ENCODE measurements at places on chromosomes 1 and 21. TPM values are rescaled to one million over a fixed set of nuclear protein-coding genes. Genes with fewer than 3 reads are reported as not detected.

DNA sequence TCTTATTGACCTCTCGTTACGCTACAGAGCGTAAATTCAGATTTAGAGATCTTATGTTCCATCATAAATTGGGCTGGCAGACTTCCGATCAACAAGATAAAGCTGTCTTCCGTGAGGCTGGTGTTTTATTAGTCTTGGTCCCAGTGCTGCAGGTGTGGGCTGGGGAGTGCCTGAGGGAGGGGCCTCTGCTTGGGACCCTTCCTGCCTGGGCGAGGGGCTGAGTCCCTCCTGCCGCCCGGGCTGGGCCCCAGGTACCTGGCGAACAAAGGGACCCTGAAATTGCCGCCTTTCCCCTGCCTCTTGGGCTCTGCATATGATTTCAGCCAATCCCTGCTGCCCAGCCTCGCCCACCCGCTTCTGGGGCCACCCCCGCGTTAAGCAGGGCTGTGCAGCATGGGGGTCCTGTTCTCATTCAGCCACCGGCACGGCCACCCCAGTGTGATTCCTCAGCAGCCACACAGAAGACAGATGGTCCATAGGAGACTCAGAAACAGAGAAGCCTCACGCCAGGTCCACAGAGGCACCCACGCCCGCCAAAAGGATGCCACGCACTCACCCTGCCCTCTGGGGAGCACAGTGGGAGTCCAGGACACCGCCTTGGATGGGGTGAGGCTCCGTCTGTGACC is 6.1 kb upstream of the SAMD11 start:
- no peak overlapping the region for H3K4me3 ChIP-seq
- H3K36me3 ChIP-seq = no peaks in the 10 kb centered on the region
- peaks cover 68% of the 10 kb centered on the region for H3K27me3 ChIP-seq
- H3K27ac ChIP-seq = no peak overlapping the region
- H3K4me1 ChIP-seq = peaks cover 13% of the 10 kb centered on the region
- DNase-seq = no peak

- no peak overlapping the region for H3K4me3 ChIP-seq
- H3K27me3 ChIP-seq = peaks cover 16% of the 10 kb centered on the region
- no peak for DNase-seq
Observed at GRCh38 chr1:76938304-76938703, 71.0 kb downstream of the ST6GALNAC5 start.

DNA sequence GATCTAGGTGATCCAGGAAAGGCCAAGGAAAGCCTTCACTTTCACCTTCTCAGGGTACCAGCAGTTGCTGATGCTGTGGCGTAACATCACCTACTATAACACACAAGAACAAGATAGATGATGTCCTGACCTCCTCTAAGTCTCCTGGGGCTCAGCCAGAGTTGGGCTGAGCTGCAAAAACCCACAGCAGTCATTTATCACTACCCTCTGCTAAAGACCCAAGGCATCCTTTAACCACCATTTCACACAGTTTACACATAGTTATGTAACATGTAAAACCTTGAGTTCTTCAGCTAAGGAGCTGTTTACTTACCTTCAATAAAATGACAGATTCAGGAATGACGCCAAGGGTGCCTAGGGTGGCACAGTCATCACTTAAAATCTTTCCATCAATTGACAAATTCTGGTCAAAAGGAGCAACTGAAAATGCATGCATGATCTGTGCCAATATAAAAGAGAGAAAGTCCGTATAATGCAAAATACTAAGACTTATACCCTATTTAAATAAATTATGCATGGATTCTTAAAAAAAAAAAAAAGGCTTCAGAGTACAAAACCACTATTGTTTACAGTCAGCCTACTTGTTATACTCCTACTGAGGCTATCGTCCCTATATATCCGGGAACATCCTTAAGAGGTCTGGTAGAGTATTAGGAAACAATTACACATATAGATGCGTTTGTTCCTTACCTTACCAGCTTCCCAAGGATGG is 20.7 kb upstream of the RAP1GAP start:
- H3K4me3 ChIP-seq = no peak overlapping the region
- H3K36me3 ChIP-seq = peaks cover 10% of the 10 kb centered on the region
- H3K27ac ChIP-seq = no peak overlapping the region
- no peaks in the 10 kb centered on the region for H3K4me1 ChIP-seq

DNA sequence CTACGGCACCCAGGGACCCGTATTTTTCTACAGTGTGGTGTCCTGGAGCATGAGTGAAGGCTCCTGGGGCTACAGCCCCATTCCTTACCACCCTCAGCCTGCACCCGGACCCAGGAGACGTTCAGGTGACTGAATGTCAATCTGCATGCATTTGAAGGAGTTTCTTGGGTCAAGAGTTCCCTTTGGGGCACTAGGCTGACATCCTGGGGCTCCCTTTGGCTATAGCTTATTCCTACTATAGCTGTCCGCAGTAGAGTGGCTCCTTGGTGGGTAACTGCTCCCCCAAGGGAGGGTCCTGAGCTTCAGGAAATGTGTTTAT is 19.9 kb upstream of the LRRN2 start:
- peaks cover 2% of the 10 kb centered on the region for H3K36me3 ChIP-seq
- no peak overlapping the region for H3K27ac ChIP-seq
- peaks cover 4% of the 10 kb centered on the region for H3K4me1 ChIP-seq
- H3K27me3 ChIP-seq = peaks cover 54% of the 10 kb centered on the region
- no peak overlapping the region for H3K4me3 ChIP-seq
- no peak for DNase-seq

GRCh38 chr1:236998546-236998945 is 5.7 kb downstream of the MT1HL1 start:
- H3K36me3 ChIP-seq = no peaks in the 10 kb centered on the region
- H3K4me3 ChIP-seq = no peak overlapping the region
- DNase-seq = no peak
- no peaks in the 10 kb centered on the region for H3K4me1 ChIP-seq
- peaks cover 41% of the 10 kb centered on the region for H3K27me3 ChIP-seq

GRCh38 chr1:212188599-212189351 is 96.4 kb upstream of the PPP2R5A start:
- peak overlapping the region; percentile 51 for H3K27ac ChIP-seq
- H3K27me3 ChIP-seq = no peaks in the 10 kb centered on the region
- peaks cover 21% of the 10 kb centered on the region for H3K4me1 ChIP-seq
- DNase-seq = no peak
- H3K4me3 ChIP-seq = no peak overlapping the region

GRCh38 chr1:28835237-28835650 is 23.3 kb downstream of the OPRD1 start:
- peaks cover 6% of the 10 kb centered on the region for H3K36me3 ChIP-seq
- no peak for DNase-seq
- peaks cover 2% of the 10 kb centered on the region for H3K4me1 ChIP-seq
- H3K4me3 ChIP-seq = no peak overlapping the region

- no peak for DNase-seq
- H3K27me3 ChIP-seq = peaks cover 9% of the 10 kb centered on the region
- H3K4me1 ChIP-seq = peaks cover 2% of the 10 kb centered on the region
- no peak overlapping the region for H3K27ac ChIP-seq
- H3K4me3 ChIP-seq = no peak overlapping the region
- no peaks in the 10 kb centered on the region for H3K36me3 ChIP-seq
Observed at GRCh38 chr1:162710345-162710744, 78.1 kb downstream of the DDR2 start.

- peaks cover 32% of the 10 kb centered on the region for H3K27me3 ChIP-seq
- H3K4me1 ChIP-seq = no peaks in the 10 kb centered on the region
- H3K36me3 ChIP-seq = peaks cover 2% of the 10 kb centered on the region
- H3K27ac ChIP-seq = no peak overlapping the region
Observed at GRCh38 chr1:30029677-30030076, 693.7 kb downstream of the MATN1 start.

- H3K27me3 ChIP-seq = peaks cover 59% of the 10 kb centered on the region
- no peak for DNase-seq
- no peaks in the 10 kb centered on the region for H3K4me1 ChIP-seq
- H3K4me3 ChIP-seq = no peak overlapping the region
- no peaks in the 10 kb centered on the region for H3K36me3 ChIP-seq
Observed at GRCh38 chr1:211013346-211014240, 120.4 kb downstream of the KCNH1 start.

DNA sequence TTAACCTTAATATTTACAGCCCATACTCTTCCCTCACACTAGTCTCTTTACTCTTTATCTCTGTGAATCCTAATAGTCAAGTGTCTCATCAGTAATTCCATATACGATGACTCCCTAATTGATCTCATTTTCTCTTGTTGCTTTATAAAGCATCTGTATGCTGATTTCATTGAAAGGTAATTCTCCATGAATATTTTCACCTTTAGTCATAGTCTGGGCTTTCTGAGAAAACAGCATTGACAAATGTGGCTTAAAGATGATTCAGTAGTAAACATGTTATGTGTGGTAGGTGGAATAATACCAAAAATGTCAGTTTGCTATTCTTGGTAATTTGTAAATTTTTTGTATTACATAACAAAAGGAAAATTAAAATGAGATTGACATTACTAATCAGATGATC is 1176.5 kb downstream of the NCAM2 start:
- no peak for DNase-seq
- H3K27me3 ChIP-seq = no peaks in the 10 kb centered on the region
- no peak overlapping the region for H3K27ac ChIP-seq
- H3K4me1 ChIP-seq = no peaks in the 10 kb centered on the region

DNA sequence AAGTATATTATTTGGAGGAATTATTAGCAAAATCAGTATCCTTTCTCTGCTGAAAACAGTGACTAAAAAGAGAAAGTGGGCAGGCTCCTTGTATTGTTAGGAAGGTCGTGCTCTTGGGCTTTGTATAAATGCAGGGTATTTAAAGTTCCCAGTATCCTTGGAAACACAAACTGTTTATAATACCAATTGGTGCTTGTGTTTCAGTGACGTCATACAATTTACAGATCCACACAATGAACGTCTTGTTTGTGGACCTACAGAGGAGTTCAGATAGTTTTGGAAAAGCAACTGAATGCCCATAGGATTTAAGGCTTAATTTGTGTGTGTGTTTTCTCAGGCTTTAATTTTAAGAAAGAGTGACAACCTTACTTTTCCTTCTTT is 168.2 kb downstream of the RASAL2 start:
- no peak for DNase-seq
- H3K4me3 ChIP-seq = no peak overlapping the region
- no peaks in the 10 kb centered on the region for H3K36me3 ChIP-seq
- H3K27me3 ChIP-seq = no peaks in the 10 kb centered on the region

GRCh38 chr1:30878016-30878415 is 30.5 kb downstream of the SDC3 start:
- peaks cover 76% of the 10 kb centered on the region for H3K27me3 ChIP-seq
- H3K36me3 ChIP-seq = peaks cover 7% of the 10 kb centered on the region
- no peak overlapping the region for H3K4me3 ChIP-seq
- no peak for DNase-seq
- peaks cover 6% of the 10 kb centered on the region for H3K4me1 ChIP-seq

- DNase-seq = no peak
- peaks cover 2% of the 10 kb centered on the region for H3K4me1 ChIP-seq
- no peaks in the 10 kb centered on the region for H3K36me3 ChIP-seq
- peaks cover 5% of the 10 kb centered on the region for H3K27me3 ChIP-seq
- H3K27ac ChIP-seq = no peak overlapping the region
- no peak overlapping the region for H3K4me3 ChIP-seq
Observed at GRCh38 chr1:99538618-99538956, 107.3 kb upstream of the PALMD start.

DNA sequence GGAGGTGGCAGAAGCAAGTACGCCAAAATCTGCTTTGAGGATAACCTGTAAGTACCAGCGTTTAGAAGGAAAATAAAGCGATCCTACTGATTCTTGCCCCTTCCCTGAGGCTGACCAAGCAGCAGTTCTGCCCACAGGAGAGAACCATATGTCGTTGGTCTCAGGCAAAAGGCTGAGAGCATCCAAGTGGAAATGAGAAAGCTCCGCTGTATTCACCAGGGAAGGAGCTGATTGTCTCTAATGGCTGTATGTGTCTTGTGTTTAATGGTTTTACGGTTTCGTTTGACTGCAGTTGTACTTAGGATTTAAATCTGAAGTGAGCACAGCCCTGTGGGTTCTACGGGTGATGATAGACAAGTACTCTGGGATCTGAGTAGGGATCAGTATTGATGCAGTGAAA is 21.9 kb downstream of the FAM3B start:
- H3K27me3 ChIP-seq = no peaks in the 10 kb centered on the region
- H3K27ac ChIP-seq = no peak overlapping the region
- no peaks in the 10 kb centered on the region for H3K4me1 ChIP-seq

- H3K27me3 ChIP-seq = peaks cover 7% of the 10 kb centered on the region
- no peak for DNase-seq
- no peaks in the 10 kb centered on the region for H3K4me1 ChIP-seq
- no peak overlapping the region for H3K27ac ChIP-seq
- no peaks in the 10 kb centered on the region for H3K36me3 ChIP-seq
- H3K4me3 ChIP-seq = no peak overlapping the region
Observed at GRCh38 chr1:100868364-100868995, 26.2 kb downstream of the EXTL2 start.

DNA sequence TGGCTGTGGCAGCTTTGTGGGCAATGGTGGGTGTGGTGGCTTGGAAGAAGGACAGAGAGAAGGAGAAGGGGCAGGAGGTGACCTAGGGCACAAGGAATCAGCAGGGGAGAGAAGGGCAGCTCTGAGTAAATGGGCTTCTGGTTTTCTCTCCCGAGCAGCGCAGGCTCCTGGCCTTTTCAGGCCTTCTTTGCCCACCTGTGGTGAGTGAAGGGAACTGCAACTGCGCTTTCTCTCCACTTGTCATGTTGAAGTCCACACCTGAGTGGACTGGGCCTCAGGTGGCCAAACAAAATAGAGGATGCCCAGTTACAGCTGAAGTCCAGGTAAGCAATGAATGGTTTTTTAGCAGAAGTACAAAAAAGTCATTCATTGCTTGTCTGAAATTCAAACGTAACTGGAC is 29.4 kb upstream of the KCNA10 start:
- H3K4me3 ChIP-seq = no peak overlapping the region
- peaks cover 79% of the 10 kb centered on the region for H3K27me3 ChIP-seq
- no peak for DNase-seq
- H3K4me1 ChIP-seq = peaks cover 3% of the 10 kb centered on the region
- H3K27ac ChIP-seq = no peak overlapping the region

- H3K36me3 ChIP-seq = no peaks in the 10 kb centered on the region
- H3K4me3 ChIP-seq = no peak overlapping the region
- peaks cover 5% of the 10 kb centered on the region for H3K4me1 ChIP-seq
- H3K27ac ChIP-seq = no peak overlapping the region
- no peak for DNase-seq
- H3K27me3 ChIP-seq = peaks cover 44% of the 10 kb centered on the region
Observed at GRCh38 chr1:230049731-230050130, 17.3 kb upstream of the GALNT2 start.

DNA sequence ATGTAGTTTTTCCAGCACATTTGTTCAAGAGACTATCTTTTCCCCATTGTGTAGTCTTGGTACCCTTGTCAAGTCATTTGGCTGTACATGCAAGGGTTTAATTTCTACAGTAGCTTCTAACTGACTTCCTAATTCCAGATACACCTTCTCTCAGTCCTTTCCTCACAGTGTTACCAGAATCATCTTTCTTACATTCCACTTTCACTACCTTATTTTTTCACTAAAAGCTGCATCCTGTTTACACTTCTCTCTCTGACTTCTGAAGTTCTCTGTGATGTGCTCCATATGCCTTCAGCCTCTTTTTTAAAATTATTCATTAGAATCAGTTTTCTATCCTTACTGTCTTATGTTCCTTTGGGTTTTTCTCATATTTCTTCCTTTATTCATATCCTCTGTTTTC is 57.1 kb upstream of the RWDD3 start:
- no peak overlapping the region for H3K27ac ChIP-seq
- no peaks in the 10 kb centered on the region for H3K4me1 ChIP-seq
- H3K4me3 ChIP-seq = no peak overlapping the region

LCE3E gene
- not detected for total RNA-seq

POLR3GL gene
- total RNA-seq = 24.1 TPM

SLC25A34 gene
- total RNA-seq = 1.9 TPM

ADCY10 gene
- 1.4 TPM for total RNA-seq

SUSD4 gene
- 8.8 TPM for total RNA-seq

IRF6 gene
- total RNA-seq = 1.1 TPM

SCMH1 gene
- total RNA-seq = 19.4 TPM

F13B gene
- not detected for total RNA-seq

PRAMEF10 gene
- total RNA-seq = not detected

TRABD2B gene
- total RNA-seq = not detected

DCST2 gene
- 0.94 TPM for total RNA-seq
